ENCODE measurements at places on chromosomes 7 and 10. TPM values are rescaled to one million over a fixed set of nuclear protein-coding genes. Genes with fewer than 3 reads are reported as not detected.

DNA sequence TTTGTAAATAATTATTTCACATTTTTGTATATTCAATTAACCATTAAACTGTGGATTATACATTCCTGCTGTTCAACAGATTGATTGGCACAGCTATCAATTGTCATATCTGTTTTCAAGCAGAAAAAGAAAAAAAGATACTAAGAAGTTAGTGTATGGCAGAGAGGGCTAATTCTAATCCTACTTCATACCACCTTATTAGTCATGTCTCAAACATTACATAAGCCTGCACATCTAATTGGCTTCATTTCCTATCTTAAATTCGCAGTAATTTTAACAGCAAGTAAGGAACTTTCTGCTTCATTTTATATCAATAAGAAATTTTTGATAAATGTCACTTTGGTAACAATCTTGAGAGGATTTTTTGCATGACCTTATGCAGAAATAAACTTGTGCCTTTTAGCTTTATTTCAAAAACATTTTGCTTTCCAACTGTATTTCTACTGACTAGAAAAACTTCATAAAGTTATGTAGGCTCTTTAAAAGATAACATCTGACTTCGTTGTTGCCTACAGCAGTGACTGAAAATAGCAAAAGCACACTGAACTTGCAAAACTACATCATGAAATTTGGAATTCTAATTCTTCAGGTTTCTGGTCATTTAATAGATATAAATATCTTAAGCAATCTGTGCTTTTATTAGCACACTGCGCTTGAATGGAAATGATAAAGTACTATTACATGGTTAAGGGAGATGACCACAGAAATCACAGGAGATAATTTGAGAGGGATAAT is 111.5 kb downstream of the SEMA3C start:
- DNase-seq: no peak
- H3K27me3 ChIP-seq: no peaks in the 10 kb centered on the region
- H3K27ac ChIP-seq: no peak overlapping the region
- no peaks in the 10 kb centered on the region for H3K36me3 ChIP-seq

- H3K27ac ChIP-seq: no peak overlapping the region
- no peaks in the 10 kb centered on the region for H3K36me3 ChIP-seq
- no peaks in the 10 kb centered on the region for H3K27me3 ChIP-seq
These were observed 339.7 kb downstream of the PTPRN2 start for GRCh38 chr7:158247758-158248487.

DNA sequence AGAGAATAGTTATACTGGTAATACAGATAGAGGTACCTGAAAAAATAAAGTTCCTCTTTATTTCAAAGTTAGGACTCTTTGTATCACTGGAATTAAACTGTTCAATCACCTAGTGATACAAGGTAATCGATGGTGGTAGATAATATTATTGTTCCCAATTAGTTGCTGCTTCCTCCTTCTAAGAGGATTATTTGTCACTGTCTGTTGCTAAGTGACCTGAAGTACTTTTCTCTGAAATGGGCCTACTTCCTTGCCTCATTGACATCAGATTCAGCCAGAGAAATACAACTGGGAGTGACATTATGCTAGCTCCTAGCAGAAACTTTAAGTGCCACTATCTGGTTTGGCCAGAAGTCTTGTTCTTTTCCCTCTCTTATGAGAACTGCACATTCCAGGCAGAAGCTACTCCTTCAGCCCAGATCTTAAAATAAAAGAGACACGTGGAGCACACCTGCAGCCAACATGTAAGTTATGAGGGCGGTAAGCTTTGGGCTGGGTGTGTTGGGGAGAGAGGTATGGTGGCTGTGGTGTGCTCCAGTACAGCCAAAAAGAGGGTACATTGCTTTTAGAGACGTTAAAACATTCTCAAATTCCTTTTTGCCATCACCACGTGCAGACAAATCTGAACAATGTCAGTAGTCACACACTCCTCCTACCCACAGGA is 54.8 kb downstream of the MINDY3 start:
- H3K36me3 ChIP-seq: peaks cover 11% of the 10 kb centered on the region
- no peak for DNase-seq
- H3K4me3 ChIP-seq: no peak overlapping the region
- no peaks in the 10 kb centered on the region for H3K27me3 ChIP-seq

- no peaks in the 10 kb centered on the region for H3K27me3 ChIP-seq
- no peak for DNase-seq
- peak overlapping the region; percentile 14 for H3K27ac ChIP-seq
- peaks cover 5% of the 10 kb centered on the region for H3K4me1 ChIP-seq
These were observed 108.7 kb downstream of the NRBF2 start for GRCh38 chr10:63241841-63242281.

ZC3HAV1 gene
- 22.3 TPM for total RNA-seq

TWNK gene
- total RNA-seq: 4.8 TPM

DNA sequence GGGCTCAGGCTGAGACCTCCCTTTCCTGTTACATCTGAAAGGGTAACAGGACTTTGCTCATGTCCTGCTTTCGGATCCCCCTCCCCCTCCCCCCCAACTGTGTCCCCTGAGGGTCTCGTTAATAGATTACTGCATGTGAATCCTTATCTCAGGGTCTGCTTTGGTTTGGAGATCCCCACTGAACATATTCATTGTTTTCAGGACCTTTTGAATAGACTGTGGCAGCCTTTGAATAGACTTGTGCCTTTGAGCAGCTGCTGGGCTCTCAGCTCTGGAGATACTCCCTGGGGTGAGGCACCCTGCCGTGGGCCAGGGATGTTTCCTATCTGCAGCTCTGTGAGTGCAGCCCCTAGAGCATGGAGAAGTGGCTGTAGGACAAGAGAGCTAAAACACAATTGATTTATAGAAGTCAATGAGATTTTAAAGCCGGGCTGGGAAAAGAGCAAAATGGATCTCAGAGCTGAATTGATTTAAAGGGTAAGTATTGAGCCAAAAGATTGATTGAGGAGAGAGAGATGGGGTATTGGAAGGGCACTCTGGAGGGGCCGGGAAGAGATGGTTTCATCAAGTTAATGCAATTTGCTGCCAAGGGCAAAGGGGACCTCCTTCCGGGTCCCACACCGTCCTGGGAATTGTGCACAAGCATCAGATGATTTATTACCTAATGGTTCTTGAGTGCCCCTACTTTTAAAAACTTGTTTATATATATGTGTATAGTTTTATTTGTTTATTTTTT is 9.9 kb downstream of the ARHGAP22 start:
- H3K27ac ChIP-seq: no peak overlapping the region
- H3K27me3 ChIP-seq: no peaks in the 10 kb centered on the region
- no peaks in the 10 kb centered on the region for H3K4me1 ChIP-seq
- H3K4me3 ChIP-seq: no peak overlapping the region
- peak; percentile 2 for DNase-seq
- no peaks in the 10 kb centered on the region for H3K36me3 ChIP-seq

ACBD7 gene
- not detected for total RNA-seq
